Foreskin keratinocyte (primary cell): ENCODE measurements at places on chromosomes 5 and 9.

- no peak for DNase-seq
Measured at GRCh38 chr5:31573494-31574142, 41.5 kb downstream of the C5orf22 start.

DNA sequence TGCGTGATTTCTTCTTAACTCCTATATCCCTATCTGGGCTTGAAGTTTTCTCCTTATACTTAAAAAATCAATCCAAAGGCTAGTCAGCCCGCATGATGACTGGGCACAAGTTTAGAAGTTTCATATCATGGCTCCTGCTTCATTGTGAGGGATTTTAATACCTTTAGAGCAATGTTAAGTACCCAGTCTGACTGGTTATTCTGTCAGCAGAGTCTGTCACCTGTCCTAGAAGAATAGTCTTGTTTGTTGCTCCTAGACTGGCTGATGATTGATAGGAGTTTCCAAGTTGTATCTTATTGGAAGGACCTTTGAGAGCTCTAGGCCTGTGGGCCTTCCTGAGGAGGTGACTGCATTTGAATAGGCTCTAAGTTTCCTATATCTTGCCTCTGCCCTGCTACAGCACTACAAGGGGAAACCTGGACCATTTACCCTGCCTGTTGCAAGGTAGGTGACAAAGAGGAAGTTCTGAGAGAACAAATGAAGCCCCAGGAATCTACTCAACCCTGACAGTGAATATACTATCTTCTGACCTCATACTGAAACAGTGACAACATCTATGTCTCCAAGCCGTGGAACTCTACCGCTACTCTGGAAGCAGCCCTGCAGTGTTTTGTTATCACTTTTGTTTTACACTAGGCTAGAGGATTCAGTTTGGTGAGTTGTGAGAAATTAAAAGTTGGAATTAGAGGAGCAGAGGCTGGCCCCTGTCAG is 66.5 kb downstream of the F2RL2 start:
- no peak for DNase-seq

DNA sequence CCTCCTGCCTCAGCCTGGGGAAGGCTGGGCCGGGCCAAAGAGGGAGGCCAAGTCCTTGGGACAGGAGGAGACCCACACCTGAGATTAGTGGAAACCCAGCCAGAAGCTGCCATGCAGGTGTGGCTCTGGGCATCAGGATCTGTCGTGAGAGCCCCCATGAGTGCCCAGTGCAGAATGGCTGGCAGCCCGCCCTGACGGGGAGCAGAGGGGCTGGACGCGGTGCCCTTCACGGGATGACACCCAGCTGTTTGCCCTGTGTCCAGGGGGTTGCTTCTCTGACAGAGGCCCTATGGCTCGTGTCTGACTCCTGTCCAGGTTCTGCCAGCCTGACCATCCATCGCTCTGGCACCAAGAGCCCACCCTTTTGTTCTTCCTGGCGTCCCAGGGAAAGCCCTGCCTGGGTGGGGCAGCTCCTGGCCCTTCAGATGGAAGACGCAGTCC is 8.5 kb downstream of the DIPK1B start:
- no peak for DNase-seq

DNA sequence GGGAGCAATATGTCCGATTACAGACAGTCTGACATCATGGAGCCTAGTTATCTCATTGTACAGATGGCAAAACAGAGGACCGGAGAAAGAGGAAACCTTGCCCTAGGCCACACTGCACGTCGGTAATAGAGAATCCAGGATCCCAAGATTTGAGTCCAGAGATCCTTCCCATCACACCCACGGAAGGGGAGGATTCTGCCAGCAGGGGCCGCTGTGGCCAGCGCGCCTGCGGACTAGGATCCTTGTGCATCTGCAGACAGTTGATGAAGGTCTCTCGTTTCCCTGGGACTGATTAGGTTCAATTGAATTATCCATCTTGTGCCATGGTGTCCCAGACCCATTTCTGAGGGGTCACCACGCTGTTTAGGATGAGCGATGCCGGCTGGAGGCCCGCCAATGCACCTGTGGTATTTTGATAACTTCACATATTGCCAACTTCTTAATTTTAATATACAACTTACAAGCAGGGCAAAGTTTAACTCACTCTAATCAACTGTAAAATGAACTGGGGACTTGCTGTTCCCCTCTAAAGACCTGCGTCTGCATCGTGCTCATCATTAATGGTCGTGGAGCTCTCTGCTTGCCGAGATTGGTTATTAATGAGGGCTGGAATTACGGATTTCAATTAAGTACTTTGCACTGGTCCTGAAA is 592.7 kb upstream of the BRINP1 start:
- DNase-seq, result no peak

- DNase-seq, result no peak
Measured at GRCh38 chr5:83633285-83633684, 87.4 kb downstream of the HAPLN1 start.

DNA sequence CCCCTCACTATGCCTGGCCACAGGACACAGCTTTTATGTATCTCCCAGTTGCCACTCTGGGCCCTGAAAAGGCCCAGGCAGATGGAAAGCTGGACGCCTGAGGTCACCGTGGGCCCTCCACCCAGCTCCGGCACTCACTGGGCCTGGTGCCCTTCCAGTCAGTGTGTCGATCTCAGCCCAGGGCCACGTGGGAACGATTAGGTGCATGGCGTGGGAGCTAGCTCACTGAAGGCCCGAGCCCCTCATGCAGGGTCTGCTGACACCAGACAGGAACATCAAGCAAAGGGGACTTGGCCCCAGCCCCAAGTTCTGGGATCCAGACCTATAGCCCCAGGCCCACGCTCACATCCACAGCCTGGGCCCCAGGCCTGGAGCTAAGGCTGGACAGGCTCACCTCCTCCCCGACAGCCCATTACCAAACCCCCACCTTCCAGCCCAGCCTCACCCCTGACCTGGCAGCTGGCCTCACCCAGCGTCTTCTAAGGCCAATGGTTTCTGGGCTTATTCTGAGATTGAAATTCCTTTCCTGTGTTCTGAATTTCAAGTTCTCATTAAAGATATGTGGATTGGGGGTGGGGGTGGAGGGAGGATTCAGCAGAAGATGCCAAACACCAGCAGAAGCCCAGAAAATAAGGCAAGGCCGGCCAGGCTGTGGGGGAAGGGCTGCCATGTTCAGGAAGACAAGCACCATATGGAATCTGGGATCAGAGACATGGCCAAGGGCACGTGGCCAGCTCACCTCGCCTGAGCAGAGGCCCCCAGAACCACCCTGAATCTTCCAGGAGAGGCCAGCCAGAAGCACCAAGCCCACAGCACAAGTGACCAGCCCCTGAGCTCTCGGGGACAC is 74.5 kb downstream of the ADAMTS2 start:
- no peak for DNase-seq

DNA sequence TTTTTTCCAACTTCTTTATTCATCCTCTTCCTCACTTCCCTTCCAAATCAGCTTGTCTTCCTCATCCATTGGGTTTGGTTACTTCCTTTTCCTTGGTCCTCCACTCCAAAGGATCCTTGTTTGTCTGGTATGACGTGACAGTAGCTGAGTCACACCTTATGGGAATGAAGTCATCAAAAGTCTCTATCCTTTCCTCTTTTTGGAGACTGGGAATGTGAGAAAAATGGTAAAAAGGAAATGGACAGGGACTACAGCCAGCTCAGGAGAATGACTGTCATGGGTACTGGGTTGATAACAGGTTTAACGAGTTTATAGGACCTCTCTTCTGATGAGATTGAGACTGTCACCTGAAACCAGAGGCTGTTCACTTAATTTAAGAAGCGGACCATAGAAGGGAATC is 76.2 kb upstream of the MYO10 start:
- peak; percentile 70 for DNase-seq

DNA sequence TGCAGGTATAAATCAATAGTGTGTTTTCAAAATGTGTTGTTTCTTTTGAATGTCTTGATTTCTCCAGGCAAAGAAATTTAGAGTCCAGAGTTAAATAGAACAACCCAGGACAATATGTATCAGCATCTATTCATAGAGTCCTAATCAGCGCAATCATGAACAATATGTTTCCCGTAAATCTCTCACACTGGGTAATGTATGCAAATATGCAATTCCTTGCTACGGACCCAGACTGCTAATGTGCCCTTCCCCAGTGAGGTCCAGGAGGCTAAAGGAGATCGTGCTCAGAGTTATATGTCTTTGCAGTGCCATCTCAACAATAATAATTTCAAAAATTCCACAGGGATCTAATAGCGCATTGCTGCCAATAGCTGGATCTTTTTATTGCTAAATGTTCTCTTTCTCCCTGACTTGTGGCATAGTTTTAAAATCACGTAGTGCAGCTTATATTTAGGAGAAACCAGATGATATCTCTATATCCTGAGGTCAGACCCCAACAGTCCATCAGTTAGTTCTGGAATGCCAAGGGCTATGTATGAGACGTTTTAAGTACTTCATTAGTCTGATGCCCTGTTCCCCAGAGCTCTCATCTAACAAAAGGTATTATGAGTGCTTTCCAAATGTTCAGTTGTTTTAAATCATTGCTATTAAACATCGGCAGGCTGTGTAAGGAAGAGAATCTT is 145.1 kb downstream of the MARCHF11 start:
- DNase-seq, result no peak

- peak; percentile 42 for DNase-seq
Measured at GRCh38 chr9:13088720-13089427, 190.6 kb downstream of the MPDZ start.

DNA sequence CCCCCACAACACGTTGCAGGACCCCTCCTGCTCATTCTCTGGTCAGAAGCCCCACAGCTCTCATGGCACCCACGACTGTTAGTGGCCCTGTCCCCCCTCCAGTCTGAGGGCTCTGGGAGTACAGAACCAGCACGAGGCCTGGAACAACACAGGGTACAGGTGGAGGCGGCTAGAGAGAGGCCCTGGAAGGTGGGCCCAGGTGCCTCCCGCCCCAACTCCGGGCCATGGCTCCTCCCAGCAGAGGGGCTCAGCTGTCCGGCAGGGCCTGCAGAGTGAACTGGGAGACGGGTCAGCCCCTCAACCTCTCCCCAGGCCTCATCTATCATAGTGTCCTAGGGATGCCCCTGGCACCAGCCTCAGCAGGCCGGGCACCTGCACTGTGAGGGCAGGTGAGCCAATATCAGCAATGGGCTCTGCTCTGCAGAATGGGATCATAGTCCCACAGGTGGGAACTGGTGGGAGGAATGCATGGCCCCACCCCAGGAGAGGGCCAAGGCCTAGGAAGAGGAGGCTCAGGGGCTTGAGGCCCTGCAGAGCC is 58.6 kb downstream of the BARX1 start:
- DNase-seq, result no peak

DNA sequence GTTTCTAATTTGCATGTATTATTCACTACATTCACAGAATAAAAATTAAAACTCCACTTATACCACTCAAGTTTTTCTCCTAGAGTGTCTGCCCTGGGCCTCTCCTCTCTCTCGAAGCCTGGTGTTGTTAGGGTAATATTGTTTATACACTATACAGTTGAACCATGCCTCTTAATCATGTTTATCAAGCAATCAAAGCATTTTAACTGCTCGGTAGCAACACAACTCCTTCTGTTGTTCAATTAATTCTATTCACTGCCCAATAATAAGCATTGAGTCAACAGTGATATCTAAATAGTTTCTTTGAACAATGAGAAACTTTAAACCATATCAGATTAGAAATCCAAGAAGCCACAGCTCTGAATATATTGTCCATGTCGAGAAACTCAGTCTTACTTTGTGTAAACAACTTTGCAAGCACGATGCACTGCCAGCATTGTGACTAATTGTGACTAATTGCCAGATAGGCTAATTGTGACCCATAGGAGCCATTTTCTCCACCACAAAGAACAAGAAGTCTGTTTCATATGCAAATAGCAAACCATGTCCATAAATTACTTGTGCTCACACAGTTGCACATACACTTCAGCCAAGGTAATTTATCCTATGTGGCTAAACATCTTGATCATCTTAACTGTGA is at the start of gene DNAH5:
Gene DNAH5, minus strand, starts transcription at position 129 of the 640 bp plus-strand sequence. CDS start 250 bp downstream, outside the sequence.
- DNase-seq, result peak; percentile 28

DNA sequence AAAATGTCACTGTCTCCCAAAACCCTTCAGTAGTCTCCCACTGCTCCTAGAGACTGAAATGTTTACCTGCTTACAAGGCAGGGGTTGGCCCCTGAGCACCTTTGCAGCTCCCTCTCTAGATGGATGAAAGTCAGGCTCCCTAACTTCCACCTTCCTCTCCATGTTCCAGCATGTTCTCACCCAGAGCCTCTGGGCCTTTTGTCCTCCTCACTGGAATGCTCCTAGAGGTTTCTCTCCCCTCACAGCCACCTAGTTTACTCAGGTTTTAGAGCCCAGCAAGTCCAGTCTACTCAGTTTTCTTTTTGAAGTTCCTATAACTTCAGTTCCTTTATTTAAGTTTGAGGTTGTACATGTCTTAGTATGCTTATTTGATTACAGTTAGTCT is 815 bp upstream of the URM1 start:
- peak; percentile 79 for DNase-seq

DNA sequence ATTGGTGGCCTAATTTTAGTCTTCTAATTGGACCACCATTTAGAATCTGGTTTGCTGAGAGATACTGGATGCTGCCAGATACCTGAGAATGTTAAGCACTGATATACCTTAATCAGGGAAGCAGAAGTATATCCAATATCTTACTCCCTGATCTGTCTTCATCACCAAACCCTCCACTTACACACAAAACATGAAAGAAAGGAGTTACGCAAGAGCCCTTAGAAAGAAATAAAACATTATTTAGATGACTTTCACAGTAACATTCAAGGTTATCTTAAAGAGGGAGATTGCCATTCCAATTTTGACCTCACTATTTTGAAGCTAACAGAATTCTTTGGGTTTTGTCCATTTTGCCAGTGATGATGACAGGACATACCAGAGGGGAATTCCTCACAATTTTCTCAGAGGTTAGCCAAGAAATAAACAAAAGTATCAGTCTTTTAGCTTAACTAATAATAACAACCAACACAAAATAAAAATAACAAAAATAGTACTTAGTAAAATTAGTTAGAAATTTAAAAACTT is 496.1 kb downstream of the NFIB start:
- DNase-seq, result no peak

- DNase-seq, result no peak
Measured at GRCh38 chr5:136058039-136058971, 29.5 kb downstream of the TGFBI start.

DNA sequence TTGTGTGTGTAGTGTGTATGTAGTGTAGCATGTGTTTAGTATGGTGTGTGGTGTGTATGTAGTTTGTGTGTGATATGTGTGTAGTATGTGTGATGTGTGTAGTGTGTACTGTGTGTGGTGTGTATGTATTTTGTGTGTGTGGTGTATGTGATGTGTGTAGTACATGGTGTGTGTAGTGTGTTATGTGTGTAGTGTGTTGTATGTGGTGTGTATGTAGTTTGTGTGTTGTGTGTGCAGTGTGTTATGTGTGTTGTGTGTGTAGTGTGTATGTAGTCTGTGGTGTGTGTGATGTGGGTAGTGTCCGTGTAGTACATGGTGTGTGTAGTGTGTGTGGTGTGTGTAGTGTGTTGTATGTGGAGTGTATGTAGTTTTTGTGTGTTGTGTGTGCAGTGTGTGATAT is 40.0 kb downstream of the SYK start:
- no peak for DNase-seq

DNA sequence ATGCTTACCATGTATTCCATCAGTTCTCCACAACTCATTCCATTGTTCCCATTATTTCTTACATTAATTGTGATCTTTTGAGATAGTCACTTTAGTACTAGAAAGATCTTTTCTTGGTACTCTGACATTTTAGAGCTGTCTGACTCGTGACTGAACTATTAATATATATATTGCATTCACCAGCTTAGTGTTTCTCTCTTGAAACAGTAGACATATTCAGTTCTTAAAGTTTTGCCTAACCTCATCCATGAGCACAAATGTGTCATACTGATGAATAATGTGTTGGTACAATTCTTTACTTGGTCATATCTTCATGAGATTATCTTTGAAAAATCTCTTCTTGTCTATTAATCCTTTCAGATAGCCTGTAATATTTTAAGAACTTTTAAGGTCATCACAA is 74.3 kb downstream of the NLN start:
- DNase-seq, result peak; percentile 54

- no peak for DNase-seq
Measured at GRCh38 chr9:77283991-77284390, 106.7 kb downstream of the VPS13A start.
